ENCODE measurements at places on chromosomes 6 and 20. TPM values are rescaled to one million over a fixed set of nuclear protein-coding genes. Genes with fewer than 3 reads are reported as not detected.

- no peak for DNase-seq
- no peaks in the 10 kb centered on the region for H3K4me1 ChIP-seq
- no peaks in the 10 kb centered on the region for H3K36me3 ChIP-seq
- no peak overlapping the region for H3K27ac ChIP-seq
- H3K27me3 ChIP-seq: no peaks in the 10 kb centered on the region
- no peak overlapping the region for H3K4me3 ChIP-seq
These were observed 313.3 kb downstream of the SOX4 start for GRCh38 chr6:21906826-21907225.

DNA sequence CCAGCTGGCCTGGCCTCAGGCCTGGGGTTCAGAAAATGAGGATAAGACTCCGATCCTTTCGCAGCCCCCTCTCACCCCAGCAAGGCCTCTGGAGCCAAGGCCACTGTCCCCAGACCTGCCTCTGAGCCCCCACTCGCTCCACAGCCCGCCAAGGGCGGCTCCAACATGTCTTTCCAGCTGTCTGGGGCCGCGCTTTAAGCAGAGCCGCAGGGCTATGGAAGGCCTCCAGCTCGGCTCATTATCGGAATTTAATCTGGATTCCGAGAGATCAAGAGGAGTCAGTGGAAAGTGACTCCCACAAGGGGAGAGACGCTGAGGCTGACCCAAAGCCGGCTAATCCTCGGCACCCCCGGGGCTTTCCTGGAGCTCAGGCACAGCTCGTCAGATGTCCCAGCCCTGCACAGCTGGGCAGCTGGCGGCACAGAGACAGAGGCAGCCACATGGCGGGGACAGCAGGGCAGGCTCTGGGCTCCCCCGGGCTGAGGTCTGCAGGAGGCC, 41.8 kb downstream of the BMP7 start:
- no peak overlapping the region for H3K4me3 ChIP-seq
- H3K4me1 ChIP-seq: peaks cover 26% of the 10 kb centered on the region
- H3K27ac ChIP-seq: no peak overlapping the region
- no peaks in the 10 kb centered on the region for H3K27me3 ChIP-seq
- H3K36me3 ChIP-seq: peaks cover 48% of the 10 kb centered on the region

DNA sequence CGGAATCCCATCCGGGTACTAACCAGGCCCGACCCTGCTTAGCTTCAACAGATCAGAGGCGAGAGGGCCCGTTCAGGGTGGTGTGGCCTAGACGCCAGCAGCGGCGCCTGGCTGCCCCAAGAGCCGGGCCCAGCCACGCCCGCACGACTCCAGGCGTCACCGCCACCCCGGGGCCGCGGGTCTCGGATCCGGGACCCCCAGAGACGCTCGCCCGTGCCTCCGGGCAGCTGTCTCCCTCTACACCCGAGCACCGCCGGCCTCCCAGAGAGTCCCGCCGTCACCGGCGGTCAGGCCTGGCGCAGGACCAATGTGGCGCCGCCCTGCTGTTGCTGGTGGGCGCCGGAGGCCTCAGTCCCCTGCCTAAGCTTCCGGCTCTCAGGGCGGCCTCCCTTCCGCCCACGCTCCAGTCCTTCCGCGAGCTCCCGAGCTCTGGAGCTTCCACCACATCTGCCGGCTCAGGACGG, 441.2 kb upstream of the DEFB115 start:
- H3K4me1 ChIP-seq: no peaks in the 10 kb centered on the region
- DNase-seq: no peak
- no peak overlapping the region for H3K4me3 ChIP-seq
- no peaks in the 10 kb centered on the region for H3K27me3 ChIP-seq
- H3K27ac ChIP-seq: no peak overlapping the region

DNA sequence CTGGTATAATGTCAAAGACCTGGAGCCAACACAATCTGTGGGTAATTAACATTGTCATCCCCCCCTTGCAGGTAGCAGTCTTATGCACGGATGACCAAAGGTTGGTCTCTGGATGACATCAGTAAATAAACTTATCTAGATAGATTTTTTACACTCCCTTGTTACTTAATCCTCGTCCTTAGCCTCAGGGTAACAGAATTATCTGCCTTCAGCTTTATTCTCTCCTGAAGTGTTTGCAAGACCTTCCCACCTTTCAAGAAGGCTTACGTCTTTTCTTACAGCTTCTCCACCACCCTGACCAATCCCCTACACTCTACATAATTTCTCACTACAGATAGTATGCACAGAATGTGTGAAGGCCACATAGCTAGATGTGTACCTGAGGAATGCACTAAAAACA, 434.8 kb upstream of the HTR1E start:
- no peaks in the 10 kb centered on the region for H3K4me1 ChIP-seq
- H3K27ac ChIP-seq: no peak overlapping the region
- DNase-seq: no peak
- H3K27me3 ChIP-seq: no peaks in the 10 kb centered on the region
- H3K4me3 ChIP-seq: no peak overlapping the region
- H3K36me3 ChIP-seq: no peaks in the 10 kb centered on the region

- no peaks in the 10 kb centered on the region for H3K4me1 ChIP-seq
- no peaks in the 10 kb centered on the region for H3K36me3 ChIP-seq
- no peak overlapping the region for H3K27ac ChIP-seq
- H3K4me3 ChIP-seq: no peak overlapping the region
- no peaks in the 10 kb centered on the region for H3K27me3 ChIP-seq
These were observed 29.1 kb upstream of the LMBRD1 start for GRCh38 chr6:69825904-69826303.

- no peaks in the 10 kb centered on the region for H3K4me1 ChIP-seq
- no peaks in the 10 kb centered on the region for H3K36me3 ChIP-seq
- DNase-seq: peak; percentile 55
- no peak overlapping the region for H3K27ac ChIP-seq
- no peak overlapping the region for H3K4me3 ChIP-seq
- H3K27me3 ChIP-seq: no peaks in the 10 kb centered on the region
These were observed 22.5 kb upstream of the PRIM2 start for GRCh38 chr6:57294862-57295445.

- no peaks in the 10 kb centered on the region for H3K36me3 ChIP-seq
- H3K27ac ChIP-seq: no peak overlapping the region
- no peak overlapping the region for H3K4me3 ChIP-seq
These were observed 70.2 kb upstream of the EEF1E1 start for GRCh38 chr6:8172530-8172929.

- no peak overlapping the region for H3K4me3 ChIP-seq
- H3K4me1 ChIP-seq: no peaks in the 10 kb centered on the region
- no peak overlapping the region for H3K27ac ChIP-seq
- no peaks in the 10 kb centered on the region for H3K27me3 ChIP-seq
- no peak for DNase-seq
These were observed 220.9 kb downstream of the RFPL4B start for GRCh38 chr6:112568066-112568465.

DNA sequence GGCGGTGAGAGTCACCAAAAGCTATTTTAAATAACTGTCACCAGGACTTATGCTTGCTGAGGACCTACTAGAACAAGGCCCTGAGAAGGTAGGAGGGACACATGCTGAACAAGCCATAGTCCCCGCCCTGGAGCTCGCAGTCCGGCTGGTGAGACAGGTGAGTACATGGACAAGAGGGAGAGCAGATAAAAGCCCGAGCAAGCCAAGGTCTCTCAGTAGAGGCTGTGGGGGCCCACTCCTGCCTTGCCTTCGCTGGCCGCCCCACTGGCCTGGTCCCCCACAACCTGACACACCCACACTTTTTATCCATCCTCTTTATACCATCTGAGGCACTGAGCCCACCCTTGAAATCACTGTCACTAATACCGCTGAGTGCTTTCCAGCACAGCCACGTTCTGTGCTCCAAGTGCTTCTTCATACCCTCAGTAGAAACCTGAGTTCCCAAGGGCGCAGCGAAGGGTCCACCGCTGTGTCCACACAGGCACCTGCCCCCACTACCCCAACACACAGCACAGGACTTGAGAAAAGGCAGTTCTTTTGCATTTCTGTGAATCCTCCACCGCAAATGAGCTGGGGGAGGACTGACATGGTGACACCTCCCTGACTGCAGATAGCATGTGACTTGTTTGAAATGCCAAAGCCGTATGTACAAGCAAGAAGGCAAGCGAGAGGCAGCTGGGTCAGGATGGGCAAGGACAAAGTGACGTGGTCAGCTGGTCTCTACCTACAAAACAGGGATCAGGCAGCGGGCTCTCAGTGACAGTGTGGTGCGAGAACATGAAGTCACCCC, 12.1 kb downstream of the DDRGK1 start:
- no peak for DNase-seq
- no peaks in the 10 kb centered on the region for H3K27me3 ChIP-seq
- no peak overlapping the region for H3K27ac ChIP-seq
- no peaks in the 10 kb centered on the region for H3K4me1 ChIP-seq
- peaks cover 73% of the 10 kb centered on the region for H3K36me3 ChIP-seq

GRCh38 chr6:76992553-76992952, 470.7 kb downstream of the HTR1B start:
- no peak overlapping the region for H3K27ac ChIP-seq
- no peak for DNase-seq
- no peaks in the 10 kb centered on the region for H3K36me3 ChIP-seq
- H3K27me3 ChIP-seq: no peaks in the 10 kb centered on the region

GRCh38 chr6:72350296-72350881, 271.5 kb upstream of the KCNQ5 start:
- no peak overlapping the region for H3K4me3 ChIP-seq
- peak overlapping the region; percentile 49 for H3K27ac ChIP-seq
- H3K36me3 ChIP-seq: no peaks in the 10 kb centered on the region
- DNase-seq: peak; percentile 47
- no peaks in the 10 kb centered on the region for H3K27me3 ChIP-seq

DNA sequence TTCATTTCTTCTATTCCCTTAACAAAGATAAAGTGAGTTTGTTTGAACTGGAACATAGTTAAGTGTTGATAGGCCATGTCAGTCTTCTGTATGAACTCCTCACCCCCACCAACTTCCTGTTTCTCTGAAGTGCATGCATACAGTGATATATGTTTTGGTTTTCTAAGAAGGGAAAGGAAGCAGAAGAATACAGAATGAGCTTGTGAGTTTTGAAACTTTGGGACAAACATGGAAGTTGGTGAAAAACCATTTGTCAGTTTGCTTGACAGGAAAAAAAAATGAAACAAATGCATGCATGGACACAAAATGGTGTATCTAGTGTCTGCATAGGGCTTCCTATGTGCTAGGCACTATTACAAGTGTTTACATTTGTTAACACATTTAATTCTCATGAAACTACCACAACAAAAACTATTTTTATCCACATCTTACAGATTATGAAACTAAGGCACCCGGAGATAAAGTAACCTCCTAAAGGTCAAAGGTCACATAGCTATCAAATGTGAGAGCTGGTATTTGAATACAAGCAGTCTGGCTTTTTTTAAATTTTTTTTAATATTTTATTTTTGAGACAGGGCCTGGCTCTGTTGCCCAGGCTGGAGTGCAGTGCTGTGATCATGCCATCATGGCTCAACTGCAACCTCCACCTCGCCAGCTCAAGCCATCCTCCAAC, 105.9 kb downstream of the ADGRB3 start:
- no peak for DNase-seq
- no peaks in the 10 kb centered on the region for H3K36me3 ChIP-seq
- no peaks in the 10 kb centered on the region for H3K4me1 ChIP-seq
- H3K27ac ChIP-seq: no peak overlapping the region
- H3K27me3 ChIP-seq: no peaks in the 10 kb centered on the region
- H3K4me3 ChIP-seq: no peak overlapping the region

DNA sequence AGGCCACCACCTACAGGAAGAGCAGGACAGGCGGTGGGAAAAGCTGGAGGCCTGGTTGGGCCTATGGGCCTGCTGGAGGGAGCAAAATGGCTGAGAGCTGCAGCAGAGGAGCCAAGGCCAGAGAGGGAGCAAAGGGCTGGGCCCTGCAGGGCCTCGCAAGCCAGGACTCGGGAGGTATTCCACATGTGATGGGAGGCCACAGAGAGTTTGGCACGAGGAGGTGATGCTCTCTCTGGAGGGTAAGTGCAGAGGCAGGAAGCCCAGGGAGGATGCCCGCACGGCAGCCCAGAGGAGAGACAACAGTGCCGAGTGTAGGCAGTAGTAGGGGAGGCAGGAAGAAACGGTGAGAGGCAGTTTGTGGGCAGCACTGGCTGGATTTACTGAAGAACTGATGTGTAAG, 85.7 kb downstream of the DTNBP1 start:
- no peaks in the 10 kb centered on the region for H3K36me3 ChIP-seq
- no peaks in the 10 kb centered on the region for H3K4me1 ChIP-seq
- DNase-seq: no peak
- no peak overlapping the region for H3K27ac ChIP-seq
- no peaks in the 10 kb centered on the region for H3K27me3 ChIP-seq

DNA sequence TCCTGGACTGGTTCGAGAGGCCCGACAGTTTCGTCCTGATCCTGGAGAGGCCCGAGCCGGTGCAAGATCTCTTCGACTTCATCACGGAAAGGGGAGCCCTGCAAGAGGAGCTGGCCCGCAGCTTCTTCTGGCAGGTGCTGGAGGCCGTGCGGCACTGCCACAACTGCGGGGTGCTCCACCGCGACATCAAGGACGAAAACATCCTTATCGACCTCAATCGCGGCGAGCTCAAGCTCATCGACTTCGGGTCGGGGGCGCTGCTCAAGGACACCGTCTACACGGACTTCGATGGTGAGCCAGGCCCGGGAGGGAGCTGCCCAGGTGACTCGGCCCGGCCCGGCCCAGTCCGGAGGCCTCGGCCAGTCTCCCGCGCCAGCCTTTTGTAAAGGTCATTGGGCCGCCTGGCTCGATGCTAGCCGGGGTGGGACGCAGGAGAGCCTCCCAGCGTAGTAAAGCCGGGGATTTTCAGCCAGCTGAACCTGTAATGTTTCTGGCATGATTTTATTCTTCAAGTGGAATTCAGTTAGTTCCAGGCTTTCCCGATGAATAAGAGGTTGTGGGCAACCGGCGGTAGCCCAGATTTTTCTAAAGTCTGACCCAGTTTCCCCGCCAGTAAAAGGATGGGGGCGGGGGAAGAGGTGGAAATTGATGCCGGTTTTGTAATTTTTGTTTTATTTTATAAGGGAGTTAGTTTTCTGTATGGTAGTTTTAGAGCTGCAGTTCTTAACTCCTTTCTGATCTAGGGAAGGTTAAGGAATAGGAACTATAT, 1.4 kb downstream of the PIM1 start:
- H3K4me3 ChIP-seq: peak overlapping the region; percentile 67
- H3K27me3 ChIP-seq: no peaks in the 10 kb centered on the region
- H3K27ac ChIP-seq: peak overlapping the region; percentile 86
- peaks cover 38% of the 10 kb centered on the region for H3K36me3 ChIP-seq
- peak; percentile 46 for DNase-seq

DNA sequence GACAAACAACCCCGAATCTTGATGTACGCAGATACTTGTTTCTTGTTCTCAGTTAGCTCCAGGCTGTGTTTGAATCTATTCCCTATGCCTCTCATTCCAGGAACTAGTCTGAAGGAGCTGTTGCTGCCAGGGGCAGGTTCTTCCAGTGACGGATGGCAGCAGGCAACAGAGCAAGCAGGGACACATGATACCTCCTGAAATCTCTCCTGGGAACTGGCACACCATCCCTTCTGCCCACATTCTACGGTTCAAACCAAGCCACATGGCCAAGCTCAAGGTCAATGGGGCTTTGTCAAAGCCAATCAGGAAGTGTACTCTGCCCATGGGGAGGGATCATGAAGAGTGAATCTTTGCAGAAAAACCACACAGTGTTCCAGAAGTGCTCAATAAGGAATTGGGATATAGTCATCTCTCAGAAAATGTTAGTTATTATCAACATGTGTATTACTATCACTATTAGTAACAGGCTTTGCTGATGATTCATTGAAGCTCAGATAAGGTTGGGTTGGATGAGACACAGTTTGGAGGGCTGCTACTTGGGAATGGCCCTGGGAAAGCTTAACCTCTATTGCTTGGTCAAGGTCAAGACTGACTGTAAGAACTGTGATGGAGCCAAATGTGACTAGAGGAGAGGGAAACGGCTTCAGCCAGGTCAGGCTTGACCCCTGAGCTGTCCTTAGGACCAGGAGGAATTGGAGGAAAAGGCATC, 454.9 kb downstream of the PTPRT start:
- peaks cover 14% of the 10 kb centered on the region for H3K4me1 ChIP-seq
- no peak overlapping the region for H3K4me3 ChIP-seq
- DNase-seq: no peak
- no peaks in the 10 kb centered on the region for H3K27me3 ChIP-seq

The HRH3 gene
- polyA plus RNA-seq: 10.1 TPM

The PGBD1 gene
- 15.7 TPM for polyA plus RNA-seq

Measured in spinal cord (tissue), 10 donors.